PC-3 (cell line): ENCODE measurements at places on chromosomes 3 and 15.

DNA sequence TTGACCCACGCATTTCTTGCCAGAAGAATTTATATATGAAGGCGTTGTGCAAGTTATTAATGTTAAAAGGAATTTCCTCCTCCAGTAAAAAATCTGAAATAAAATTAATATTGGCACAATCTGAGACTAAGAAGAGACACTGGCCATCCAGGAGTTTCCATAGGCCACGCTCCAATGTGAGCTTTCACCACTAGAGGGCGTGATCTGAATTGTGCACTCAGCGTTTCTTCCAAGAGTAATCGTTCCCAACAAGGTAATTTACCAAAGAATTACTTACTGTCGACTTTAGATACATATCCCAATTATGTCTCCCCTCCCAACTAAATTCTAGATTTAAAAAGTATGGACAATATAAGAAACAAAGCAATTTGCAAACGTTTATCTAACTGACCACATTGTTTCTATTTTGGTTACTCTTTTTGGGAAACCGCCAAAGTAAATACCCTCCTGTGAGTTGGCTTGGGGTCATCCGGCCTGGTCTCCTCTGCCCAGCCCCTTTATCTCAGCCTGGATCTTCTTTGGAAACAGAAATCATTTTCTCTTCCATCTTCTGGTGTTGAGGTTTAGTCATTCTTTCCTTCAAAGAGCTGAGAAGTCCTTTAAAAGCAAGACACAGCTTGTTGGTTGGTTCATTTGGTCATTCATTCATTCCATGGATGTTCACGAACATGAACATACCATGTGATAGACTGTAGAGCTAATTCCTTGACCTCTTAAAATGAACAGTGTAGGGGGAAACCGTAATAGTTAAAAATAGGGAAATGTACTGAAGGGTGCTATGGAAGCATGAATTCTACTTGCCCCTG is 26.2 kb downstream of the POLR2M start:
- DNase-seq: peak; percentile 76

GRCh38 chr15:63599401-63600000 is 2.3 kb downstream of the FBXL22 start:
- peak; percentile 69 for DNase-seq

DNA sequence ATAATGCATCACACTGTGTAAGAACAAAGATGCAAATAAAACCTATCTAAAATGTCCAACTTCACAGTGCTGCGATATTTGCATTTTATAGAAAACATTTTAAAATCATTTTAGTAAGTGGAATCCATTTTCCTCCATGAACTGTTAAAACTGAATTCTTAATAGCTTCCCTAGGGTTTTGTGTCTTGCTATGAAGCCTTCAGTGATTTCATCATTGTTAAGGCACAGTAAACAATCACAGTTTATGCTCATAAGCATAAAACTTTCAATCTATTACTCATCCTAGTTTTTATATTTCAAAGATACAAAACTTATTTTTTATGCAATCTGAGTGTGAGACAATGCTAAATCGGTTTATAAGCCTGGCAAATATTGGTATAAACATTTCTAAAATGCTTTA is 509.7 kb downstream of the TUSC7 start:
- no peak for DNase-seq

- no peak for DNase-seq
Observed at GRCh38 chr3:142019794-142020320, 129.5 kb downstream of the TFDP2 start.

- no peak for DNase-seq
Observed at GRCh38 chr3:72634128-72634527, 214.1 kb downstream of the SHQ1 start.

GRCh38 chr15:87965304-87965703 is 291.2 kb downstream of the NTRK3 start:
- DNase-seq: no peak

GRCh38 chr3:42491881-42492507 is 10.4 kb upstream of the VIPR1 start:
- DNase-seq: no peak

- DNase-seq: no peak
Observed at GRCh38 chr3:45309876-45310275, 78.5 kb upstream of the LARS2 start.

DNA sequence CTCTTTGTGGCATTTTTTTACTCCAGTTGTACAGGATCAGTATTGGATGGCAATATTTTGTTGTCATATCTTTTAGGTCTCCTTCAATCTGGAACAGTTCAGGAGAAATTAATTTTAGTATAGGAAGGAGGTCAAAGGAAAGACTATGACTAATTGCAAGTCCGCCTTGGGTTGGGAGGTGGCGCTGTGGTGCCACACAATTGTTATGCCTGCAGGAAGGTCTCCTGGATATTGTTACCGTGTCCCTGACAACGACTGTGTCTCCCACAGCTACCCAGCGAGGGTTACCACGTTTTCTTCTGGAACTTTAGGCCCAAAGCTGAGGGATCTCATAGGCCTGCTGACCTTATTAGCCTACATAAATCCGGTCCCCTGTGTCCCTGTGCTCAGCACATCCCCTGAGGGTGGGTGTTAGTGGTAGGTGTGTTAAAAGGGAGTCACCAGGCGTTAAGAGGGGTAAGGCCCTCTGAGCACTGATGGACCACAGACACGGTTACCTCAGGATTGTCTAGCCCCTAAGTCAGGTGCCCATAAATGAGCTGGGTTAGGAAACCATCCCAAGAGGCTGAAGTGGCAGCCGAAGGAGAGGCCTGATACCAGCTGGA is 31.5 kb downstream of the KCNAB1 start:
- peak; percentile 80 for DNase-seq

DNA sequence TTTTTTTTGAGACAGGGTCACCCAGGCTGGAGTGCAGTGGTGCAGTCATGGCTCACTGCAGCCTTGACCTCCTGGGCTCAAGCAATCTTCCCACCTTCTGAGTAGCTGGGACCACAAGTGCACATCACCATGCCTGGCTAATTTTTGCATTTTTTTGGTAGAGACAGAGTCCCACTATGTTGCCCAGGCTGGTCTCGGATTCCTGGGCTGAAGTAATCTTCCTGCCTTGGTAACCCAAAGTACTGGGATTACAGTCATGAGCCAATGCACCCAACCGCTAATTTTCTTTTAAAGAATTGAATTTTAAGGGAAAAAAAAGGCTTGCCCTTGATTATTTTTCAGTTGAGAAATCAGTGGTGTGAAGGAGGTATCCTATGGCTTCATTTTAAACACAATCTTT is 334.0 kb downstream of the SOX2 start:
- DNase-seq: no peak

DNA sequence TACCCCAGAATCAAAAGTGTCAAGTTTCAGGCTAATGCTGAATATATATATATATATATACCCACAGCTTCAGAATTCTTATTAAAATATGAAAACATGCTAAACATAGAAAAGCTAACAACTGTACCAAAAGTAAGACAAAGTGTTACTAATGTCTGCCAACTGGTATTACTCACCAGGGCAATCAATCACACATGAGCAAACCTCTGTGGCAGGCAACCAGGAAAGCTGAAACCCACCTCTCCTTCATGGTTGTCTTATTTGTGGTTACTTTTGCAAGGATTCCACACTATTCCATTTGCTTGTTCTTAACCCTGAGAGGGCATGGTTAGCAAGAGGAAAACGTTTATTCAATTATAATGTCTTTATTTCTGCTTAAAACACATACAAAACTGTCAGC is 512.3 kb upstream of the MDFIC2 start:
- DNase-seq: peak; percentile 93

GRCh38 chr3:184261270-184261853 is at the start of gene CAMK2N2:
Gene CAMK2N2 (minus strand): TSS chr3:184261553. CDS start chr3:184261285, 268 bp downstream.
- peak; percentile 80 for DNase-seq

GRCh38 chr3:196471551-196471950 is 32.0 kb downstream of the RNF168 start:
- DNase-seq: no peak

DNA sequence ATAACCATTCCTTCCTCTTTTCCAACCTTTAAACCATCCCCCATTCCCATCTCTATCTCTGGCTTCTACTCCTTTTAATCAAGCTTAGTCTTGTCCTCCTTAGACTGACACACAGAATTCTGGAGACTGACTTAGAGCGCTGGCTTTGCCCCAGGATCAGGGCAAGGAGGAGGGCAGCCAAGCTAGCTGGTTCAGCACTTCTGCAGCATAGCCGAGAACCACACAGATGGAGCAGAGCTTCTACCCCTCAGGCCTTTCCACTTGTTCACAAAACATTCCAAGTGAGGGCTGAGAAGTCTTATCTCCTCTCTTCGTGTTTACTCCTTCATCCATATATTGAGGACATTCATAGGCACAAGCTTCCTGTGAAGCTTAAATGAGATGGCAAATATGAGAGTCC is 246.5 kb upstream of the PEX5L start:
- no peak for DNase-seq

DNA sequence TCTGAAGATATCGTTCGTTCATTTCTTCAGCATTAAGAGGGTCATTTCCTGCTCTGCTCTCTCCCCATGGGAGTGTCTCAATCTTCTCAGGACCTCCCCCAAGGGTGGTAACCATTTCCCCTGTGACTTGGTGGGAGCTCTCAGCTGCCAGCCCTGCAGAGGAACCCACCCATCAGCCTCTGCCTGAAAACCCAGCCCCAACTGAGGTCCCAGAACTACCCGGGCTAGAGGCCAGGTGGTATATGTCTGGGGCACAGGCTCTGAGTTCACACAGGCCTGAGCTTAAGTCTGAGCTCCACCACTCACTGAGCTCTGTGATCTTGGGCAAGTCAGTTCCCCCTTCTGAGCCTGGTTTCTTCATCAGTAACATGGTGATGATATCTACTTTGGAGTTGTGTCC is 10.0 kb upstream of the ATP2B2 start:
- DNase-seq: no peak

GRCh38 chr3:156751461-156752025 is 74.6 kb upstream of the LEKR1 start:
- DNase-seq: no peak

DNA sequence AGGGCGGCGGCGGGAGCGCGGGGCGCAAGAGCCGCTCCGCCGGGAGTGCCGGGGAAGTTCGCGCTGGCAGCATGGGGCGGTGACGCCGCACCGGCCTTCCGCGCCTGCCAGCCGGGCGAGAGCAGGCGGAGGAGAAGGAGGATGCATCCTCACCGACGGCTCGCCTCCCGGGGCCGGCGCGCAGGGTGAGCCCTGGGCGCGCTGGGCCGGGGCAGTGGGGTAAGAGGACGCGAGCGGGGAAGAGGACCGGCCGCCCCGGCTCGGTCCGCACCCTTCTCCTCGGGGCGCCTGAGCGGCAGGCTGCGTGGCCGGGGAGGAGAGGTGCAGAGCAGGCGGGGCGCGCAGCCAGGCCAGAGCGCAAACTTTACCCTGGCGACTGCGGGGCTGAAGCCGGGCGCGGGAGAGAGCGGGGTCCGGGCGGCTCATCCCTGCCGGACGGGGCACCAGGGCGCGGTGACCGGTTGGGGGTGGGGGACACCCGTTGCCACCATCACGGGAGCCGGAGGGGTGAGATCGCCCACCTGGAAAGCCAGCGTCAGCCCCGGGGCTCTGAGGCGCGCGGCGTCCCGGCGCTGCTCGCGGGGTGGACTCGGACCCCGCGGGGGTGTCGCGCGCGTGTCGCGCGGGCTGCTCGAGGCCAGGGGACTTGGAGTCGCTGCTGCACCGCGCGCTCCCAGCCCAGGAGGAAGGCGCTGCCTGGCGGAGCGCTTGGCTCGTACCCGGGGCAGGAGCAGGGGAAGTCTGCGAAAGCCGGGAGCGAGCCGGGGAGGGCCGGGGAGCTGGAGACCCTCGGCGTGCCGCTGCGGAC is 542 bp downstream of the GABRA5 start:
- DNase-seq: no peak

- peak; percentile 41 for DNase-seq
Observed at GRCh38 chr3:186298876-186299275, 63.2 kb downstream of the DGKG start.

DNA sequence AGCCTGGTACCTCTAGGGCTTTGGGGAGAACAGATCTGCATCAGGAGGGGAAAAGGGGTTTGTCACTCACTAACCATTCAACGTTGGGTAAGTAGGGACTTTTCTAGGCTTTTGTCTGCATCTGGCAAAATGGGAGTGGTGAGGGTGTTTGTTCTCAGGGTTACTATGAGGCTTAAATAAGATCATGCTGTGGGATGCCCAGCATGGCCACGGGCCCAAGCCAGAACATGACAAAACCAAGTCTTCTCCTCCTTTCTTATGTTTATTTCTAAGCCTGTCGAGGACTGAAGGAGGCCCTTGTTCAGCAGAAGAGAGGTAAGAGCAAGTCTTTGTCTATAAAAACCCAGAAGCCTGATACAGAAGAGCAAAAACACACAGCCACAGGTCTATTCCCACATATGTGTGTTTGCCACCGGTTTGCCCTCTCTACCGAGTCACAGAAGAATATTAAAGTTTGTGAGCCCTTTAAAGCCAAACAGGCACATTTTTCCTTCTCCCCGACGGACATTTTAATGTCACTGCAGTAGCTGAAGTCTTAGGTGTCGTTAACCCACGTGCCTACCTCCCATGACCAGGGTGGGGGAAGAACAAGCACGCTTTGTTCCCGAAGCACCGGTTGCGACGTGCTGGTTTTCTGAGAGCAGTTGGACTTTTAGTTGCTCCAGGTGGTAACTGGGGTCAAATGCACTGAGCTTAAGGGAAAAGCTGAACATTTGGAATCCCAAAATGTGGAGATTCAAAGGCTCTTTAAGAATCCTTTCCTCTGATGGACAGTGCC is 72.1 kb downstream of the NOX5 start:
- no peak for DNase-seq

DNA sequence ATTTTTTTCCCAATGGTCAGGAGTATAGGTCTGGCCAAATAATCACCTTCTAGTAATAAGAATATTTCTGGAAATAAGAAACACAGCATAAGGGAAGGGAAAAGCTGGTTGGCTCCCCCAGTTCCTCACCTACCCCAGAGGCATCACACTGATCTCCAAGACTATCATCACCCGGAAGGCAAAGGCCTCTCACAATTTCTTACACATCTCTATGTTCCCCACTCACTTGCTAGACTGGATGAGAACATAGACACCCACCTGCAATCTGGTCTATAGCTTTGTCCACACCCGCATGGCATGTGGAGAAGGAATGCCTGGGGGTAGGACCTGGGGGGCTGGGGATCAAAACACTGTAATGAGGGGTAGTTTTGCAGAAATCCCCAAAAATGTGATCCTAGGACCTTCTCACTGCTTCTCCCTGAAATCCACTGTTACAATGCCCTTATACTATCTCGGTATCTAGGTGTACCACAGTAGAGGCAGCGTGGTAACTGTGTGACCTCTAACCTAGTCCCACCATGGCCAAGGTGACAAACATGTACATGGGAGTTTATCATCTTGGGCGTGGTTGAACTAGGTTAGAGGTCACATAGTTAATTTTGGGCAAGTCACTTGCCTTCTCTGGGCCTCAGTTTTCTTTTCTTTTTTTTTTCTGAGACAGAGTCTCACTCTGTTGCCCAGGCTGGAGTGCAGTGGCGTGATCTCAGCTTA is 29.5 kb upstream of the NRROS start:
- DNase-seq: peak; percentile 6

GRCh38 chr3:58098531-58098930 is 90.3 kb downstream of the FLNB start:
- no peak for DNase-seq

DNA sequence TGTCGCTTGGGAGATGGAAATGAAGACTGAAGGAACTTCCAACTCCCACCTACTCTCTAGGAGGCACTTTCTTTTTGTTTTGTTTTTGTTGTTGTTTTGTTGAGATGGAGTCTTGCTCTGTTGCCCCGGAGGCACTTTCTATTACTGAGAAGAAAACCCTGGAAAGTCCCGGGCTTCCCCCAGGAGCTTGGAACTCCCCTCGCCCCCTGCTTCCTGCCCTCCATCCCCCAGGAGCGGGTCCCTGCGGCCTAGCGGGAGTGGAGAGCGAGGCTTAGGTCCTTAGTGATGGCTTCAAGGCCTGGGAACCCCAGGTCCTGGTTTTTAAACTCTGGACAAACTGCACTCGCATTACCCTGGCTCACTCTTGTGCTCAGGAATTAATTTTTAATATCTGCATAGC is 195.7 kb downstream of the OCA2 start:
- DNase-seq: no peak

GRCh38 chr3:15812183-15812582 is 14.4 kb upstream of the ANKRD28 start:
- peak; percentile 66 for DNase-seq
